GOT3 (cell line): ENCODE measurements at places on chromosomes 12 and 14.

DNA sequence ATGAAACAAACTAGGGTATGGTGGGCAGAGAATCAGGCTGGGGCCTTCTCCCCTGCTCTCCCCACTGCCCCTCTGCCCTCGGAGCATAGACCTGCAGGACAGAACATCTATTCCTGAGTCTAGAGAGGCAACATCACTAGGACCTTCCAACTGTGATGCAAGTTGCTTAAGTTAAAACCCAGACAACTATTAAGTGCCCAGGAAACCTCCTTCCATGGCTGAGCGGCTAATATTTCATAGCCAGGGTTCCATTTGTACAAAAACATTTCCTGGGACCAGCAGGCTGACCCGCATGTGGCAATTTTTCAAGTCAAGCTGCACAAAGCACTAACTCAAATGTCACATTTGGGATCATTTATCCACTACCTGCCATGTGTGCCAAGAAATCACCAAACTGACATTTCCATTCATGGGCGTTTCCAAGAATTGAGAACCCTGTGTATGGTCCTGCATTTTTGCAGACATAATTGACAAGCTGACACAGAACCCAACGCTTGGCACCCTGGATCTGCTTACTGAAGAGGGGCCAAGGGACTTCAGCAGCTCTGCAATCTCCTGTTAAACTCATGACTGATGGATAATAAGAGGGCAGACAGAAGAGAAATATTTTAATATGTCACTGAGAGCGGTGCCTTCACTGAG, 32.7 kb downstream of the NT5DC3 start:
- no peak for DNase-seq

- DNase-seq, result no peak
These were observed 154.0 kb downstream of the NDUFA12 start for GRCh38 chr12:94849411-94849976.

DNA sequence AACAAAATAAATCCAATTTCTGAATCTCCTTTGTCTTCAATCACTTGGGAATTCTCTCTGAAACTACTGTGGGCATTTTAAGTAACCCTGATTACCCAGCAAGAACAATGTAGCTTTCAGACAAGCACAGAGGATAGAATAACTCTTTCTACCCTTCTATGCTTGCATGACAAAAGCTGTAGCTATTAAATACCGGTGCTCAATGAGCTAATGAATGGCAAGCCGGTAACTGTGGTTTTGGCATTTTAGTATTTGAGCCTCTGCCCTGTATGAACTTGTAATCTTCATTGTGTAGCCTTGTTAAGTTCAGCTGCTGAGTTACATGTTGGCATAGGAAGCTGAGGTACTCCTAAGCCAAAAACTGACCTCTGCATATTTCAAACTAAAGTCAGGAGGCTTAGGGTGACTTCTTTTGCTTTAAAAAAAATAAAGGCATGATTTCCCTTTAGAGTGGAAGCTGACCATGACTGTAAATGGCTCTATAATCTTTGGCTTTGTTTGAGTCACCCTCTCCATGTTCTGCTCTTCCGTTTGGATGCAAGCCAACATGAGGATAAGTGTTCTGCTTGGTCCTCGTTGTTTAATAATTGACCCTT, 171.0 kb upstream of the HIF1A start:
- DNase-seq, result no peak

- DNase-seq, result no peak
These were observed 396.2 kb downstream of the CCDC91 start for GRCh38 chr12:28586481-28586880.

- no peak for DNase-seq
These were observed 9.6 kb upstream of the TBX5 start for GRCh38 chr12:114415525-114415868.

DNA sequence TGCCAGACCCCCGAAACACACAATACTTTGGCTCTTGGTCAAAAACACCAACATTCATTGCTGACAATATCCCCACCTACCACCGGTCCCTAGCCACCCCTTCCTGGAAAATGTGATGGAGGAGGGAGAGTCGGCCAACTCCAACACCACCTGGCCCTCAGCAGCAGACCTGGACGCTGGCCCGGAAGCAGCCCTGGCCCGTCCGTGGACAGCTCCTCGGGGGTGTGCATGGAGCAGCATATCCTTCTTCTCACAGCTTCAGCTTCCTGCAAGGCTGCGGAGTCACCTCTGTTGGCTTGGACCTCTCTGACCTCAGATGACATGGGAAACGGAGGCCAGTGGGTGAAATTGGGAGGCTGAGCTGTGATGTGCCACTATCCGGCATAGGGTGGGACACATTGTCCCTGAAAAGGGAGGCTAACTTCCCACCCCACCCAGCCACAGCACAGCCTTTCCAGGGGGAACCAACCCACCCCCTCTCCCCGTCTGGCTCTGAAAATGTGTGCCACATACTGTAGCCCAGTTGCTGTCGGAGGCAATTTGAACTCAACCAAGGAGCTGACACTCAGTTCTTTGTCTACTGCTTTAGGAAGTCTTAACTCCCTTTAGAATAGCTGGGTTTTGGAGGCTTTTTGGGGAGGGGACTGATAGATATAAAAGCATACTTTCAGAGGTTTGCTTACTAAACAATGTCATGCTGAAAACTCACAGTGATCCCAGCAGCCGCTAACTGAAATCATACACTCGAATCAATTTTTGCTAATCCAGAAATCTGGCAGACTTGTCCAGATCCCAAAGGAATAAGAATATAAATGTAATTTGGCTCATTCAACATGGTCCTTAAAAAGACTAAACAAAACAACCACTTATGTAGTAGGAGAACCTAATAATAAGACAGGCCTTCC, 43.1 kb upstream of the LTA4H start:
- DNase-seq, result no peak

- DNase-seq, result no peak
These were observed 14.5 kb upstream of the SLC38A2 start for GRCh38 chr12:46386877-46387629.

DNA sequence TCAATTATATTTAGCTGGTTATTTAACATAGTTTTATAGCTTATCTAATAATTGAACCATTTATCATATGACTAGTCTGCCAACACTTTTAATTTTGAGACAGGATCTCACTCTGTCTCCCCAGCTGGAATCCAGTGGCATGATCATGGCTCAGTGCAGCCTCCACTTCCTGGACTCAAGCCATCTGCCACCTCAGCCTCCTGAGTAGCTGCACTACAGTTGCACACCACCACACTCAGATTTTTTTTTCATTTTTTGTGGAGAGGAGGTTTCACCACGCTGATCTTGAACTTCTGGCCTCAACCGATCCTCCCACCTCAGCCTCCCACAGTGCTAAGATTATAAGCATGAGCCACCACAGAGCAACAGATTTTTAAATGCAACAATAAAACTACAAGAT, 151.4 kb upstream of the MDGA2 start:
- no peak for DNase-seq

DNA sequence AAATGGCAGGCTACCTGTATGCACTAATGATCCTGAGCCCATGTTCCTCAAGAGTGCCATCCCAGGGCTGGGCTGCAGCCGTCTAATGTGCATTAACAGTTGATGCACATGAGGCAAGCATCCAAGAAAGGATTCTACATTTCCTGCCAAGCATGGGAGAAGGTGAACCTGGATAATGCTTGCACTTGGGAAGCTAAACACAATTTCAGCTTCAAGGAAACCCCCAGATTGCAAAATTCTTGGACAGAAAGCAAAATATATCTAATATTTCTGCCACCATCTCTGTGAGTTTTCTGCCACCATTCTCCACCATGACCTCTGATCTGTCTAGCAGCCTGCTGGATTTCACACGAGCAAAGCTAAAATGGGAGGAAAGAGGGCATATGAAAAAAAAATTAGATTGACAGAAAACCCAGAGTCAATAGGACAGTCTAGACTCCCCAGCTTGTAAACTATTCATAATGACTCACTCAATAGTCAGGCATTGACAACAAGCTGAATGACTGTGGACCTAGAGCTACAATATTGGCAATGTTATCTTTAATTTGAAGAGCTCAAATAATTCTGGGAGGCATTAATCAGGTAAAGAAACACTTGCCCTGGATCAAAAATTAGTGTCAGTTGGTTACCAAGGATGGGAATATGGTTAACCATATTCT, 91.9 kb upstream of the BCL2L14 start:
- no peak for DNase-seq
